ENCODE measurements at places on chromosomes 12 and 14. TPM values are rescaled to one million over a fixed set of nuclear protein-coding genes. Genes with fewer than 3 reads are reported as not detected.

CLEC2A gene
- not detected for total RNA-seq

KSR2 gene
- under 0.01 TPM for total RNA-seq

KMT2D gene
- 24.9 TPM for total RNA-seq

DGLUCY gene
- total RNA-seq, result 7.9 TPM

FOXG1 gene
- 3.7 TPM for total RNA-seq

PMEL gene
- total RNA-seq, result 1.4 TPM
